Regular cardiac myocyte (primary cell): ENCODE measurements at places on chromosomes 4 and X. TPM values are rescaled to one million over a fixed set of nuclear protein-coding genes. Genes with fewer than 3 reads are reported as not detected.

ERCC6L gene
- total RNA-seq, result 0.56 and 11.3 TPM in 2 replicates

CBR4 gene
- 11.7 and 12.4 TPM in 2 replicates for total RNA-seq

EVC2 gene
- 7.9 and 11.3 TPM in 2 replicates for total RNA-seq

SPATA4 gene
- 0.19 and 0.28 TPM in 2 replicates for total RNA-seq

SPANXA1 gene
- not detected in 2 replicates for total RNA-seq
